ENCODE measurements at places on chromosomes 6 and 20.

- no peak for DNase-seq
Observed at GRCh38 chr6:134537146-134537555, 219.2 kb upstream of the SGK1 start.

- no peak for DNase-seq
Observed at GRCh38 chr20:43947316-43947710, 32.7 kb downstream of the TOX2 start.

- no peak for DNase-seq
Observed at GRCh38 chr20:48763216-48763914, 64.4 kb downstream of the PREX1 start.

GRCh38 chr20:44464514-44464913 lies 11.2 kb upstream of the TTPAL start:
- DNase-seq, result no peak

DNA sequence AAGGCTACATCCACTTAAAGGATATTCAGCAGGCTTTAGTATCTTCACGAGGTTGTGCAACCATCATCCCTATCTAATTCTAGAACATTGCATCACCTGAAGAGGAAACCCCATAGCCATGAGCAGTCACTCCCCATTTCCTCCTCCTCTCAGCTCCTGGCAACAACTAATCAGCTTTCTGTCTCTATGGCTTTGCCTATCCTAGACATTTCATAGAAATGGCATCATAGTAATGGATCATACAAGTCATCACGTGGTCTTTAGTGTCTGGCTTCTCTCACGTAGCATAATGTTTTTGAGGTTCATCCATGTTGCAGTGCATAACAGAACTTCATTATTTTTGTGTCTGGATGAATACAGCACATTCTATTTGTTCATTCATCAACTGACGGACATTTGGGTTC lies 20.5 kb downstream of the SNAI1 start:
- no peak for DNase-seq

DNA sequence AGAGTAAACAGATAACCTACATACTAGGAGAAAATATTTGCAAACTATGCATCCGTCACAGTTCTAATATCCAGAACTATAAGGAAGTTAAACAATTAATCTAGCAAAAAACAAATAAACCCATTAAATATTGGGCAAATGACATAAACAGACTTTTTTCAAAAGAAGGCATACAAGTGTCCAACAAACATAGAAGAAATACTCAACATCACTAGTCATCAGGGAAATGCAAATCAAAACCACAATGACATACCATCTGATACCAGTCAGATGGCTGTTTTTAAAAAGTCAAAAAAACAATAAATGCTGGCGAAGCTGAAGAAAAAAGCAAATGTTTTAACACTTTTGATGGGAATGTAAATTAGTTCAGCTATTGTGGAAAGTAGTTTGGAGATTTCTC lies 1117.7 kb upstream of the MAP3K7 start:
- no peak for DNase-seq

DNA sequence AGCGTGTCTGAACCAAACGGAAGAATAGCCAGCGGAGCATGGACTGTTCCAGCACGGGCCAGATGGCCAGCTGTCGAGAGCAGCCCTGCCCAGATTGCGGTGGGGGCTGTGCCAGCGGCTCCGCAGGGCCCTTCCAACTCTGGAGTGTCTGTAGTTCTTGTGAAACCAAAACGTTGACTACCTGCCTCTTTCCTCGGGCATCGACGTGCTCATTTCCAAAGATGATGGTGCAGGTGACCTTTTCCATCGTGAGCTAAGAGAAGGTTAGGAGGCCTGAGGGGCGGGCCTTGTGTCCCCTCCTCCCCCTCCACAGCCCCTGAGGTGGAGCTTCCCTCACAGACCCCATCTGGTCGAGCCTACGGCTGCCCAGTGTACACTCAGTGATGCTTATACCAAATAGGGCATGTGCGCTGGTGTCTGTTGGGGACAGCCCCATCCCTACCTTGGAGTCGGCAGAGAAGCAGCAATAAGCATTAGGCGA lies 12.9 kb upstream of the C20orf144 start:
- no peak for DNase-seq

- no peak for DNase-seq
Observed at GRCh38 chr6:100311707-100312251, 152.9 kb downstream of the SIM1 start.
